ENCODE measurements at places on chromosomes 6 and 20.
A peak's percentile ranks its signal among the peaks of the same experiment; 100 is the strongest.

DNA sequence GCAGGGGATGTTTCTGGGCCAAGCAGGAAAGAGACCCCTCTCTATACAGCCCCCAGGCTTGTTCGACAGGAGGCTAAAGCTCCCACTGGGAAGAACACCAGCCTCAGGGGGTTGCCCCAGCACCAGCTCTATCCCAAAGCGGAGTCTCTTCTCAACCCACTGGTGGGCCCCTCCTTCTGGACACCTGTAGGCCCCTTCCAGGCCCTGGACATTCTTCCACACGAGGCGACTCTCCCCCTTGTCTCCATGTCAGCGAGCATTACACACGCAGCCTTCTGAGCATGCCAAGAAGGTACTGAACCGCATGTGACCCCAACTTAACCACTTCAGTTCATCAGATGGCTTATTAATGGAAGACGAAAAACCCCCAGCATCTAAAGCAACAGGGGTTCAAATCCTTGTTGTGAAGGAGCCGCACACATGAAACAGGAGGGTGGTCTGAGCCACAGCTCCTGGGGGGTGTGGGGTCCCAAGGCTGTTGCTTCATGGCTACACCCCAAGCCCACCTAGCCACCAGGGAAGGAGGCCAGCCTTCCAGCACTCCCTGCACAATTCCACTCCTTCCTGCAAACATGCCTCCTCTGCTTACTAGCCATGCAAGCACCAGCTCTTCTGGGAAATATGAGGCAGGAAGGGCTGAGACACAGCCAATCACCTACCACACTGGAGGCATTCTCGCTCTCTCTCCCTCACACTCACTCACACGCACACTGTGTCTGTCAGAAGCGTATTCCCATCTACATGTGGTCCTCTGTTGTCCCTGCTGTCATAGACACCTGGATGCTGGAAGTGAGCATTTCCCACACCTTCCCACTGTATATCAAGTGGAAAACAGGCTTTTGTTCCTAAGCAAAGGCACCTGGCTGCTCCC is 104.5 kb downstream of the NOL4L start:
- no peak for DNase-seq

DNA sequence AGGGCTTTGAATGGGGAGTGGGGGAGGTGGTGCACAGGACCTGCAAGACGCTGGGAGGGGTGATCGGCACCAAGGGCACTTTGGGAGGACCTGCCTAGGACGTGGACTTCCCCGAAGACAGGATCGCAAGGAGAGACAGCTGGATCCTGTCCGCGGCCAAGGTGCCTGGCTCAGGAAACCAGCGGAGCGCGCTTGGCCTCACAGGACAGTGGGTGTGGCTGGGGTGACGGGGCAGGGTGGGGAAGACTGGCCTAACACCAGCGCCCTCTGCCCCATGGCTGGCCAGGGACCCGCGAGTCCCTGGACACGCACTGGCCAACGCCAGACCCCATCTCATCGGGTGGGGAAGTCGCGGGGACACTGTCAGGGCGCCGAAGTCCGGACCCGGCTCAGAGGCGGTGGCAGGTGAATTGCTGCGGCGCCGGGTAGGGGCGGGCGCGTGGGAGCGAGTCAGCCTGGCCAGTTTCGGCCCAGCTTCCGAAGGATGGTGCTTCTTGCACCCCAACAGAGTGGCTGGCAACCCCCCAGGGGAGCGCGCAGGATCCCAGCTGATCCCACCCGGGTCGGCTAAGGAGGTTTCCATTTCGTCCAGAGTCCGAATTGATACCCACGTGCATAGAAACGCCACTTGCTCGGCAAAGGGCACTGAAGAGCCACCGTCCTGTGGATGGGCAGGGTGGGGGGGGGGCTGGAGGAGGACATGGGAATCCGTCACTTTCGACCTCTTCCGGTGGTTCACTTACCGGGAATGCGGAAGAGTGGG is 785 bp upstream of the THBD start:
- DNase-seq, result peak; percentile 89

GRCh38 chr6:68726992-68727391 is 91.9 kb downstream of the ADGRB3 start:
- no peak for DNase-seq

GRCh38 chr6:19795211-19795610 is 42.0 kb upstream of the ID4 start:
- no peak for DNase-seq

- no peak for DNase-seq
These were observed 12.1 kb upstream of the PGC start for GRCh38 chr6:41759106-41759904.

DNA sequence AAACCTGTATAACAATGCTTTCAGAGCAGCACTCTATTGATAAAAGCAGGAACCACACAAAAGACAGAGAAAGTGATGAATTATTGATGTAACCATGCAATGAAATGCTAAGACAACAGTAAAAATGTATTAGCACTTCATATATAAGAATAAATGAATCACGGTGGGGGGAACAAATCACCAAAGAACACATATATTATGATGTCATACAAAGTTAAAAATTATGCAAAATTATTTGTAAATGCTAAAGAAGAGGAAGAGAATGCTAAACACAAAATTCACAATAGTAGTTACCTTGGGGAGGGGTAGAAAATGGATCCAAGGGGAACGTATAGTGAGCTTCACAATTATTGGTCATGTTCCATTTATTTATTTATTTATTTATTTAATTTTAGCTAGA is 133.9 kb downstream of the KIF13A start:
- no peak for DNase-seq

DNA sequence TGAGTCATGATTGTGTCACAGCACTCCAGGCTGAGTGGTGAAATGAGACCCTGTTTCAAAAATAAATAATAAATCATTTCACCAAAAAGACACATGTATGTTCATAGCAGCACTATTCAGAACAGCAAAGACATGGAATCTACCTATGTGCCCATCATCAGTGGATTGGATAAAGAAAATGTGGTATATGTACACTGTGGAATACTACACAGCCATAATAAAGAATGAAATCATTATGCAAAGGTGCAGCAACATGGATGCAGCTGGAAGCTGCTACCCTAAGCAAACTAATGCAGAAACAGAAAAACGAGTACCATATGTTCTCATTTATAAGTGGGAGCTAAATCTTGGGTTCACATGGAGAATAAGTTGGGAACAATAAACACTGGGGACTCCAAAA is 33.1 kb downstream of the ZNF451 start:
- no peak for DNase-seq

- no peak for DNase-seq
These were observed 22.6 kb downstream of the SNX9 start for GRCh38 chr6:157845493-157846259.

DNA sequence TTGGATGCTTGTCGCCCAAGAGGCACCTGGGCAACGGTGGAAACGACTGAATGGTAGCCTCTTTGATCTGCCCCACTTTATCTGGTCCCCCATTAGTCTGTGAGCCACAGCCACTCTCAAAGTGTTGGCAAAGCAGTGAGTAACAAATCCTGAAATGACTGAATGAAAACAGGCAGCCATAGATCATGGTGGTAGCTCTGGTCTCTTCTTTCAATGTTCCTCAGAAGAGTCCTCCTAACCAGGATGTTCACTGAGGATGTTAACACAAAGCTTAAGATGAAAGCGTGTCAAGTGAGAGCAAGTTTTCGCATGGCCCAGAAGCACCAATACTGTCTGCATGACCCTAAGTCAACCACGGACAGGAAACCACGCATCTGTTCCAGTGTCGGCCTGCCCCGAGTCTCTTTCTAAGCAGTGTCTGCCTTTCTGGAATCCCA is 107.3 kb downstream of the IRF4 start:
- DNase-seq, result no peak

GRCh38 chr6:148869585-148869984 is 122.8 kb downstream of the UST start:
- DNase-seq, result no peak

DNA sequence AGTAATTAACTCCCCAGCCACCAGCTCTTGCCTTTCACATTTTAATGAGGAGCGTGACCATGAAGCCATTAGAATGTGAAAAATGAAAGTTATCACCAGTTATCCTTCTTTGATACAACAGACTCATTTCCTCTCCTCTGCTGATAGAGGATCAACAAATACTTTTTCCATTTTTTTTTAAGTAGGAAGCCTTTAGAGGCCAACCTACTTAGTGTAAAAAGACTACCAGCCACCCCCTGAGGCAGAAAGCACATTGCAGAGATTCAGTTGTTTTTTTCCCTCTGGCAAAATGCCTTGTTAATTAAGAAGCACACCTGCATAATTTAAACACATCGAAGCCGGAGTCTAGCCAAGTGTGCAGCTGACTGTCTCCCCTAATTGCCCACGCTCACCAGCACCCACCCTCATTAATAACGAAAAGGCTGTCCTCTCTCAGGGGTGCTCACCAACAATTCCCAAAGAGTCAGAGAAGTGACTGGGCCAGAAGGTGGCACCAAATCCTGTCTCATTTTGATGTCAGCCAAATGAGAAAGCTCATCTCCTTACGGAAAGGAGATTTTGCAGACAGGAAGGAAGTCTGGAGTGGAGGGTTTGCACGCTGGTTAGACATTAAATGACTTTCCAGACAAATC is 60.9 kb upstream of the MC3R start:
- DNase-seq, result no peak

- no peak for DNase-seq
These were observed 270.2 kb upstream of the PRDM1 start for GRCh38 chr6:105815661-105816555.

- DNase-seq, result no peak
These were observed 553.7 kb downstream of the COL12A1 start for GRCh38 chr6:74651948-74652842.

DNA sequence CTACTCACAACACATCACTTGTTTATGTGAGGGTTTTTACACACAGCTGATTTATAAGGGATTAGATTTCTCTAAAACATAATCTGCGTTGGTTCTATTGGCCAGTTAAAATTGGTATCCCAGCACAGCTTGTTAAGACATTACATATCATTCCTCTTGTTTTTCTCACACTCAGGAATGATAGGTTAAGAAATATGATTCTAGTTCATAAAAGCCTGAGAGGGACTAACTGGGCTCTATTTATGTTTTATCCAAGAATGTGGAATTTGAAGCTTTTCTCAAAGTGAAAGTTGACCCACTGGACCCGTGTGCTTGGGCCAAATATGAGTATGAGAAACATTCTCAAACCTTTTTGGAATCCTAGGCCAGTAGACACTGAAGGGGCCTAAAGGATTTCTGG is 117.3 kb downstream of the TMEM170B start:
- no peak for DNase-seq

- no peak for DNase-seq
These were observed 100.5 kb upstream of the EDN1 start for GRCh38 chr6:12189661-12190060.

DNA sequence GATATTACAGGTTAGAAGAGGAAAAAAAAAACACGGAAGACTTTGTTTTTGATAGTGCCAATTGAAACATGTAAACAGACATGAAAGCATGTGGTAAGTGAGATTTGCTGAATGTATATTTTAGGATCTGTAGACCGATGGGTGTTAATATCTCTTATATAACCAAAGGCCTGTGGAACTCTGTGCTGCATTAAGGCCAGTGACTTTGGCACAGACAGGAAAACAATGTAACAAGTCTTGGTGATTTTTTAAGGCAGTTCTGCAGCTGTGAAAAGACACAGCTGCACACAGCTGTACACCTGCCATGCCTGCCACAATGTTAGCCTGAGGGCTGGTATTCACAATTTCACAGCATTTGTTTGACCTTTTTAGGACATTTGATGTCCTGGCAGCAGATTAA is 6.1 kb downstream of the SOBP start:
- DNase-seq, result no peak

GRCh38 chr6:144878577-144878976 is 593.4 kb downstream of the UTRN start:
- no peak for DNase-seq

- DNase-seq, result no peak
These were observed 929.9 kb upstream of the EPHA7 start for GRCh38 chr6:94349227-94349626.

DNA sequence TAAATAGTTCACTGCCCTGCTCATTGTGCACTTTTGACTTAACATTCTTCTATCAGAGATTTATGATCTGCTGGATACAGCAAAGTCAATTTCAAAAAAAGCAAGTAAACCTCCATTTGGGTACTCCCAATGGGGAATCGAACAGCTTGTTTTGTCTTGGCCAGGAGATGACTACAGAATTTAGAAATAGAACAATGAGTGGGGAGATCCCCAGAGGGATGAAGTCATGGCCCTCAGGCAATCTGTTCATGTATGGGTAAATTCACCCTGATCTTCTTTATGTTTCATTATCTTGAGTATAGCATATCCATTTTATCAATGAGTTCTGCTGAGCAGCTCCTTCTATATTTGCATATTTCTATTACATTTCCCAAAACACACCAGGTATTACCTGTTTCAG is 1681.9 kb downstream of the HACE1 start:
- no peak for DNase-seq

DNA sequence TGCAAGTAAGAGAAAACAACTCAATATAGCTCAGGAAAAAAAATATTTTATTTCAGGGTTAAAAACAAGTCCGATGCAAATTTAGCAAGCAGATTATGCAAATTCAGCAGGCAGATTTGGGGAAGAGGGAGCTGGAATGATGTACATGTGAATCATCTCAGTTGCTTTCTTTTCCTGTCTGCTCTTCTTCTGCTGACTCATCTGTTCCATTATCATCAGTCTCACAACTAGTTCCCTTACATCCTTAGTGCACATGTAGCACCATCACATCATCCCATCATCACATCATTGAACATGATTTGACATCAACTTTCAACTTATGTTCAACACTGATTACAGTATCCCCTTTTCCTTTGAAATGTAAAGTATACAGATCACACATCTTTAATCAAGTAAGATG is 11.5 kb upstream of the DEFB113 start:
- no peak for DNase-seq

DNA sequence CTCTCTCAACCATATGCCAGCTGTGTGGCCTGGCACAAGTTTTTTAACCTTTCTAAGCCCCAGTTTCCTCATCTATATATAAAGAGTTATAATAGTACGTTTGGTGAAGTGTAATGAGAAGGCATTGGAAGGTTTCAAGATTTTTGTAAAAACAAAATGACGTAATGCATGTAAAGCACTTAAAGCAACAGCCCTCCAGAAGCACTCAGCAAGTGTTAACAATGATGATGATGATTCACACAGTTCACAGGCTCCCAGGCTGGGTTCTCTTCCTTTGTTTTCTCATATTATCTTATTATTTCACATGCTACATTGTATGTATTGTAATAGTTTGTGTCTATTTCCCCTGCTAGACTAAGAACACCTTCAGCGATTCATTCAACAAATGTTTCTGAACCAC is 6.2 kb downstream of the CEP250 start:
- DNase-seq, result no peak

GRCh38 chr6:79167931-79168694 is 66.4 kb downstream of the HMGN3 start:
- no peak for DNase-seq

GRCh38 chr6:159931846-159932245 is 37.0 kb upstream of the IGF2R start:
- no peak for DNase-seq

- DNase-seq, result no peak
These were observed 104.1 kb downstream of the COL9A1 start for GRCh38 chr6:70198785-70199184.

DNA sequence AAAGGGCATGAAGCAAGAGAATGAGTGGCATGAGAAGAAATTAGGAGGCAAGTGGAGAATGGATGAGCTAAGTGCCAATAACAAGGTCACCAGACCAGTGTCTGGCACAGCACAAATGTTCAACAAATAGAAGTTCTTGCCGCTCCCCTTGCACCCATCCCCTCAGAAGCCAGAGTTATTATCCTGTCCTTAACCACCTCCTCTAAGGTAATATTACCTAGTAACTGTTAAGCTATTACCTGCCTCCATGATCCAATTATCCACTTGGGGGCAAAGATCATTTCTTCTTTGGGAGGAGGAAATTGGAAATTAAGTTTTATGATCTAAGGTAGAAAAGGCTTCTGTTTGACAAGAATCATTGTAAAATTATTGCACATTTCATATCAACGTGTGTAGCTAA is 133.8 kb downstream of the FOXA2 start:
- no peak for DNase-seq
